Kidney (tissue), 22 donors: ENCODE measurements at places on chromosomes 13 and 19.

- no peak for DNase-seq
Measured at GRCh38 chr13:21528616-21529015, 69.5 kb upstream of the ZDHHC20 start.

DNA sequence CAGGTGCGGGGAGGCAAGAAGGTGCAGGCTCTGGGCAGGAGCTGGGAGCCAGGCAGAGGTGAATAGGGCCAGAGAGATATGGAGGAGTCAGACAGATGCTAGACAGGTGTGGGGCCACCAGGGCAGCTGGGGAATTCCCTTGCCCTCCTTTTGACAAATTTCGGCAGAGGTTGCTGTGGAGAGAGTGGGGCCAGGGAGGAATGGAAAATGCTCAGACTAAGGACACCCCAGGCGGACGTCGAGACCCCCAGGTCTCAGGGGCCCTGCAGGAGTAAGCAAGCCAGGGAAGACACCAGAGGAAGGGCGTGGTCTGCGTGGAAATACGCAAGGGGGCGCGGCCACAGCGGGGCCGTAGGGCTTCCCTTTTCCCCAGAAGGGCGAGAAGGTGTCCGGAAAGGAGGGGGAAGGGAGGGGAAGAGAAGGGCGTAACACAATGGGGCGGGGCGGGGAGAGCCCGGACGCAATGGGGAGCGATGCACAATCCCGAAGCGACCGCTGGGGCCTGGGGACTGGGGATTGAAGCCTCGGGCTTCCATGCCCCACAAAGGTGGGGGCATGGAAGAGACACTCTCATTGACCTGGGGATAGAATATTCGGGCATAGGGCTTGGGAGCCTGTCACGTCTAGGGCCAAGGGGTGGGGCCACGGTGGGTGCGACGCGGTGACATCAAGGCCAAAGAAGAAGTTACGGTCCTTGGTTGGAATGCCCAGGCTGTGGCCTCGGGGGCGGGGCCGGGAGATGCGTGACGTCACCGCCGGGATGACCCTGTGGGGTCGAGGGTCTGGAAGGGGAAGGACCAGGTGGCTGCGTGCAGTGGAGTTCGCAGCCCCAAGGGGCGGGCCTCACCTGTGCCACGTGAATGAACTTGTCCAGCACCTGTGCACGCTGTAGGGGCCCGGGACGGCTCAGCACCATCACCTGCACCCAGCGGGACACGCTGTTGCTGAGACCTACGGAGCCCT, 8.2 kb downstream of the RASGRP4 start:
- DNase-seq: peak; percentile 51

DNA sequence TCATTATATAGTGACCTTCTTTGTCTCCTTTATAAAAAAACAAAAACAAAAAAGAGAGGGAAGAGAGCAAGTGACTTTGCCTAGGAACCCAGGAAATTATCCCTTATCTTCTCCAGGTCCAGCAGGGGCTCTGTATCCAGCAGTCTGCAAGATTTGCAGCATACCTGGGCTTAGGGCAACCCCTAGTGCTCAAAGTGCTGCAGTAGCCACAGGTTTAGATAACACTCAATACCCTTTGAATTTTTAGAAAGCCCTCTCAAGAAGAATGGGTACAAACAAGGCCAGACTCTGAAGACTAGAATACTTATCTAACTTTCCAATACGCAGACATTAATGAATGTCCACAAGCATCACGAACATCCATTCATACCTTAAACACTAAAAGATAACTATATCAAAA, 43.2 kb downstream of the CCNA1 start:
- no peak for DNase-seq

DNA sequence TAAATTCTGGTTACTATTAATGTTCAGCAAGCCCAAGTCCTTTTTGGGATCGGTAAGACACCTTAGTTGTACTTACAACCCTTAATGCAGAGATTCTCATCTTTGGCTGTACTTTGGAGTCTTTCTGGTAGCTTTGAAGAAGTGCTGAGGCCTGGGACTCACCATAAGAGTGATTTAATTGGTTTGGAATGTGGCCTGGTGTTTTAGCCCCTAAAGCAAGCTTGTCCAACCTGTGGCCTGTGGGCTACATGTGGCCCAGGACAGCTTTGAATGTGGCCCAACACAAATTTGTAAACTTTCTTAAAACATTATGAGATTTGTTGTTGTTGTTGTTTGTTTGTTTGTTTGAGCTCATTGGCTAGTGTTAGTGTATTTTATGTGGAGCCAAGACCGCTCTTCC, 215.3 kb downstream of the ZIC5 start:
- no peak for DNase-seq

- no peak for DNase-seq
Measured at GRCh38 chr19:18452386-18452785, 14.5 kb upstream of the ISYNA1 start.

DNA sequence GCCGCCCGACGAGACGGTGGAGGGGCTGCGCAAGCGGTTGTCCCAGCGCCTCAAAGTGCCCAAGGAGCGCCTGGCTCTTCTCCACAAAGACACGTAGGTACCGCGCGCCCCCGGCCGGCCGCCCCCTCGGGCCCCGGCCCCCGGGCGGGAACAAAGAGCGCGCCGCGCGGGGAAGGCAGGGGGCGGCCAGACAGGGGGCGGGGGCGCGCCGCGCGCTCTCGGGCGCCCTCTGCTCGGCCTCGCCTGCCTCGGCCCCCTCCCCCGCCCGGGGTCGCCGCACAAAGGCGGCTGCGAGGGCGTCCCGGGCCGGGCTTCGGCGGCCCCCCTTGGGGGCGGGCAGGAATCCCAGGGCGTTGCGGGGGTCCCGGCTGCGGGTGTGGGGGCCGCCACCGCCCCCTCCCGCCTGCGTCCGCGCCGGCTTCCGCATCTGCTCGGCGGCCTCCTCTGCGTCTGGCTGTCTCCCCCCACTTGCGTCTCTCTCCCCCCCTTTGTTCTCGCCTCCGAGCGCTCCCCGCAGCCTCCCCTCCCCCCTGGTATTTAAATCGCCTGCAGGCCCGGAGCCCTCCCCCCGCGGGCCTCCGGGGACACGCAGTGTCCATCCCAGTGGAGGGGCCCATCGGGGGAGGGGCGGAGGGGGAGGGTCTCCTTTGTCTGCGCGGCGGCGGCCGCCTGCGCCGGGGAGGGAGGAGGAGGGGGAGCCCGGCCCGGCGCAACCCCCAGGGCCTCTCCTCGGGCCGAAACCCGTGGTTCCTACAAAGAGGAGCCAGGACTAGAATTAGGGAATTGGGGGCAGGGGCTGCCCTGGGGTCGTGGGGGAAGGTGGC, 2.3 kb downstream of the MIDN start:
- peak; percentile 88 for DNase-seq

GRCh38 chr19:53907193-53907581, 1.9 kb upstream of the CACNG7 start:
- no peak for DNase-seq

- no peak for DNase-seq
Measured at GRCh38 chr13:97435323-97435722, 1.4 kb downstream of the RAP2A start.

- no peak for DNase-seq
Measured at GRCh38 chr13:114122591-114123211, 9.7 kb downstream of the RASA3 start.

GRCh38 chr19:51824281-51825005, 29.5 kb downstream of the FPR3 start:
- DNase-seq: no peak

DNA sequence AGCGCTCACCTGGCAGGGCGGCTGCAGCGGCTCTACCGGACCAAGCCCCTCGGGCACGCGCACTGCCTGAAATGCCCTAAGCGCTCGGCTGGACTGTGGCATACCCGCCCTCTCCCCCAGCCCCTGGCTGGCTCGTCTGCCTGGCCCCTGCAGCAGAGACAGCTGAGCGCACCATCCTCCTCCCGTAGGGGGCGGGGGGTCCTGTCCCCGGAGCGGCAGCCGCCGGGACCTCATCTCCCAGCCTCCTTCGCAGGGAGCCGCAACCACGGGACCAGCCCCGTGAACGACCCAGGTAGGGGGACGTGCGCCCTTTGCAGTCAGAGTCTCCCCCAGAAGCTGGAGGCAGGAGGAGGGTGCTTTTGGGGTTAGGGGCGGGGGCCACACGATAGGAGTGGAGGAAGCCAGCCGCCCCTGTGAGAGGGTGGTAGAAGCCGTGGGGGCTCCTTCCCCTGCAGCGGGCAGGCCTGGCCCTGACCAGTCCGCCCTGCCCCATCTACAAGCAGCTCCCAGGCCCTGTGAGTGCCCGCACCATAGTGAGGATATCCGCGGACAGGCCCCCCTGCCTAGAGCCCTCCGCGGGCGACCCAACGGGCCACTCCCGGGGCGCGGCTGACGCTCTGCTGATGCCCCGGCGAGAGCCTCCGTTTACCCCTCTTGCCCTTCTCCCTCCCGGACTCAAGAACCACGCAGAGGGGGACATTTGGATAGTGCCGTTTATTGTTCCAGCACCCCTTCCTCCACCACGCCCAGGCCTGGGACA, 34.2 kb downstream of the ZNF787 start:
- no peak for DNase-seq

GRCh38 chr19:29075149-29075548, 137.8 kb downstream of the UQCRFS1 start:
- DNase-seq: no peak
